ENCODE measurements at places on chromosomes 5 and 9.

DNA sequence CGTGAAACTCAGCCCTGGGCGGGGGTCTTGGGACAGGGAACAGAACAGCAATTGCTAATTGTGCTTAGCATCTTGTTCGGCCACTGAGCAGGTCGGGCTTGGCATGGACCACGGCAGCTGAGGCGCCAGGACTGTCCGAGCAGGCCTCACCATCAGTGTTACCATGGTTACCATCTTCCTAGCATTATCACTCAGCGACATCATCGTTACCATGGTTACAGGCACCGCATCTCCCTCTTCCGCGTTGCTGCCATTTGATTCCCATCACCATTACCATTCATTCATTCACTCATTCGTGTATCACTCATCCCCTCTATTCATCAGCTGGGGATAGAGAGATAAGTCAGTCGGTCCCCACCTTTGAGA, 81.0 kb upstream of the ZBTB43 start:
- no peak for DNase-seq

GRCh38 chr5:155794795-155795194, 532.2 kb upstream of the SGCD start:
- no peak for DNase-seq

DNA sequence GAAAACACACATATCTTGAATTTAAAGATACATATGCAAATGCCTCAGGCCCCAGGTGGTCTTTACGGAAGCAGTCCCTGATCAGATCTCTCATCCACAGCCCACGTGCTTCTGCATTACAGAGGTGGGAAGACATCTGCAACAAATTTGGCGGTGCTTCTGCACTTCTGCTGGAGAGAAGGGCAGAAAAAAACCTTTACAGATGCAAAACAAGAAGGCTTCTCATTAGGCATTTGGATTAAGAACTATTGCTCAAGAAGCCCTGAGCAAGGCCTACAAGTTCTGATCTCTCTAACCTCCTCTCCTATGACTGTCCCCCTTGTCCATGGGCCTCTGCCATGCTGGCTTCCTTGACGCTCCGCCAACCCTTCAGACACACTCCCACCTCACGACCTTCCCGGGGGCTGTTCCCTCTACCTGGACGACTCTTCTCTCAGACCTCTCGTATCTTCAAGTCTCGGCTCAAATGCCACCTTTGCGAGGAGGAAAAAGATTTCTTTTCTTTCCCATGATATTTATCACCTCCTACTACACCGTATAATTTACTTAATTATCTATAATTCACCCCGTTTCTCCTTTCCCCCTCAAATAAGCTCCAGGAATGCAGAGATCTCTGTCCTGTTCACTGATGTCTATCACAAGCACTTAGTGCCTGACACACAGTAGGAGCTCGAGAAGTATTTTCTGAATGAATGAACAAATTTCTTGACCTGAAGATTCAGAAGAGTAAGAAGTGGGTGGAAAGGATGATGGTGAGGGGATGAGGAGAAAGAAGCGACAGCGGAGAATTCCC, 1.1 kb downstream of the MTMR12 start:
- peak; percentile 10 for DNase-seq

DNA sequence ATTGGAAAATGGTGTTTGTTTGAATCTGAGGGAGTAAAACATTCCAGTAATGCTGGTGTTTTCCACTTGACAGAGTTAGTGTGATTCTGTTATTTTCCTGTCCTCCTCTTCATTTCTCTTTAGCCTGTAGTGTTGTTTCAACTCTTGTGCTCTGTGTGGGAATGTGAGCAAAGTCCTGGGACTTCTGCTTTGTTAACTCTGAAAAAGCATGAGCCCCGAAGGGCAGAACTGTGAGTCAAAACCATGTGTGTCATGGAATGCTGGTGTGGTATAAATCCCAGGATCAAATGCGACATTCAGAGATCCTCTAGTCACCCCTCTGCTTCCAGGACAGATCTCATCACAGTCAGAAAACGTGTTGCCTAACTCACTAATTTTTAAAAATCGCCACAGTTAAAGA, 8.9 kb downstream of the F2R start:
- DNase-seq: no peak

DNA sequence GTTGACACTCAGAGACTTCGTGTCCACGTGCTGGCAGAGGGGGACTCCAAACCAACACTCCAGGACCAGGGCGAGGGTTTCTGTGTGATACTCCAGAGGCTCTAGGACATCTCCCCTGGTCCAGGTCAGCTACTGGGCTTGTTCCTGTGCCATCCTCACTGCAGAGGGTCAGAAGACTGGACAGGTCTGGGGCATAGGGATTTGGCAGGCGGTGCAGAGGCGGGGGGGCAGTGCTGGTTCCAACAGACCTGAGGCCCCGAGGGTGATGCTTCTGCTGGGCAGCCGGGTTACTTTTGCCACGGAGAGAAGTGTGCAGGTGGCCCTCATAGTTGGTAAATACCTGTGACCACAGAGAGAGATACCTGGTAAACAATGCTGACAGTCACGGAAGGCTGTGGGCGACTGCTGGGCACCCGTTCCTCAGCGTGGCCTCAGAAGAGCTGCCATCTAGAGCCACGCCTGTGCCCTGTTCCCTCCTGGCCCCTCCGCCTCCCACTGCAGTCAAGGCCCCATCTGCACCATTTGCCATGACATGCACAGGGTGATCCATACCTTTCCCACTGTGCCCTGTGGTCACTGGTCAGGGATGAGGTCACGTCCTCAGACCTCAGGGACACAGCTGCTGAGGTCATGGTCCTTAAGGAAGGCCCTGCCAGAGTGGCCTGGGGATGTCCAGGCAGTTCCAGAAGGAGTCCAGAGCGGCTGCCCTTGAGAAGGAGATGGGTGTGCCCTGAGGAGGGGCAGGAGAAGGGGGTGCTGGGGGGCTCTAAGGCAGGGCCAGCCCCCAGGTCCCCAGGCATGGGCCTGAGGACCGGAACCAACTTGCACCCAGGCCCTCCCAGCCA, 30.0 kb downstream of the TRIP13 start:
- DNase-seq: no peak

- no peak for DNase-seq
Measured at GRCh38 chr9:98040212-98040611, 16.3 kb upstream of the NANS start.

DNA sequence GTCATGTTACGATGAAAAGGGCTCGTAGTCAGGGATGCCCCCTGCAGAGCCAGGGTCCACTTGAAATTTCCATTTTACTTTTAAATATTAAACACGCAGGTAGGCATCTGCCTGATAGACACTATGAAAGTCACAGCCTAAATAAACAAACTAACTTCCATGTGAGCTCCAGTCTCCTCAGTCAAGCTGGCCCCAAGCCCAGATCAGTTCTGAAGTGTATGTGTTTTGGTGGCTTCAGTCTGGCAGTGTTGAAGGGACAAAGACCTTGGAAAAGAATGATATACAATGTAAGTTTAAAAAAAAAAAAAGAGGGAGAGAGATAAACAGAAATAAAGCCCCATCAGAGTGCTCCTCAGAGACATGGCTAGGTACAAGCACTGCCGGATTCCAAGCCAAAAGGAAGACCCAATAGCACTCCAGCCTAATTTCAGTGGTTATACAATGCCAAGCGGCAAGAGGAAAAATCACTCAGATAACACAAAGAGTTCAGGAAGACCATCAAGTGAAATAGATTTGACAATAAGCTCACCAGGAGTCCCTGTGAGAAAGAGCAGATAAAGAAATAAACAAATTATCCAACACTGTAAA, 181.0 kb downstream of the BNC2 start:
- no peak for DNase-seq

- no peak for DNase-seq
Measured at GRCh38 chr5:107517185-107518033, 153.3 kb downstream of the EFNA5 start.

- DNase-seq: no peak
Measured at GRCh38 chr5:36530215-36530614, 76.2 kb upstream of the SLC1A3 start.

- peak; percentile 6 for DNase-seq
Measured at GRCh38 chr5:23507278-23507685, at the start of gene PRDM9. Gene PRDM9 (plus strand): TSS chr5:23507609. CDS start chr5:23509034, 1,425 bp downstream.

- DNase-seq: no peak
Measured at GRCh38 chr5:14186059-14186830, 43.1 kb downstream of the TRIO start.

DNA sequence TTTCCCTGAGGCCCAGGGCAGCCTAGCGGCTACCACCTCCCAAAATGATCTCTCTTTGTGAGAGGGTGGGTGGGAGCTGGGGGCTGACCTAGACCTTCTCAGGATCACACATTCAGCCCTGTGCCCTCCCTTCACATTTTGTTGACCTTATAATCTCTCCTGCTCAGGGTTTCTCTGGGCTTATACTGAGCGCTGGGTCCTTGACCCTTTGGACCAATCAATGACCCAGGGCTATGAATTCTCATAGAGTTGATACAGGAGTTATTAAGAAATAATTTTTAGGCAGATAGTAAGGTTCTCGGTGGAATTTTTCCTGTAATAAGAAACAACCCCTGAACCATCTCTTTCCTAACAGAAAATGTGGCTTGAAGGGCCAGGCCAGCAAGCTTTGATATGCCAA, 22.0 kb downstream of the GLRX start:
- no peak for DNase-seq

DNA sequence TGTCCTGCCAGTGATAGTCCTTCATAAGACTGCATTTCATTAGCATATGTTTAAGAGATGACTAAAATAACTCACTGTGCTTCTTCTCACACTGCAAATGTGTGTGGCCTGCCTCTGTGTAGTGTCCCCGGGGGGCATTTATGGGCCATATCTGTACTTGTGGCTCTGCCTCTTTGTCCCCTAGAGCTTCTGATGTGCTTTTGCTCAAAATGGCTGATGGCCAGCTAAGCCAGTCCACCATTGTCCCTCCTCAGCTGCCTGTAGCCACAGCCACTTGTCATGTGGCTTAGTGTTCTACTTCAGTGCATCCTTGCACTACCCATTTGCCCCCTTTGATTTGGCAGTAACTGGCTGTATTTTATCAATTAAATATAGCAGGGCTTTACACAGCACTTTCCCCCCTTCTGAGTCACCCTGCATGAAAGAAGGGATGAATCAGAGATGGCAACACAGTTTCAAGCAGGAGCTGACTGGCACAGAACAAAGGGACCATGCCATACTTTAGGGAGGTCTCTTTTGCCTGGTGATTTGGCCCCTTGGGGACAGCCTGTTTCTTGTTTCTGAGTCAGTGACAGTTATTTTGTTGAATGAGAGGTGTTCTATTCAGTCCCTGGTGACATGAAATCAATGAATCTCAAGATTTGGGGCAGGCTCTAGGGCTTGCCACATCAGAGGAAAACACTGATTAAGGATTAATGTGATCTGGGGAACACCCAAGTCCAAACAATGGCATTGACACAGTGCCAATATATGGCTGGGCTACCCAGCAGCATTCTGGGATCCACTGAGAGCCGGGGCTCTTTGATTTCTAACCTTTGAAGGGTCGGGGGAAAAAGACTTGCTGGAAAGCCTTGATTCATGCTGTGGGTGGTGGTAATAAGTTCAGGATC, 245.5 kb downstream of the SMARCA2 start:
- no peak for DNase-seq

- no peak for DNase-seq
Measured at GRCh38 chr5:145072889-145073288, 762.3 kb downstream of the PRELID2 start.

- DNase-seq: peak; percentile 37
Measured at GRCh38 chr5:132883261-132883834, 9.9 kb downstream of the LEAP2 start.

GRCh38 chr9:118652258-118652657, 717.0 kb downstream of the BRINP1 start:
- DNase-seq: no peak
